A549 treated with CORT108297 at 1 μM for 4 hours (cell line): ENCODE measurements at places on chromosomes 13 and 19. TPM values are rescaled to one million over a fixed set of nuclear protein-coding genes. Genes with fewer than 3 reads are reported as not detected.

TUBB4A gene
- total RNA-seq = 4.6 to 6.8 TPM (median 6.4 TPM) in 5 replicates

GPR12 gene
- total RNA-seq = not detected in 5 replicates

SMIM24 gene
- 0.30 to 0.84 TPM (median 0.44 TPM) in 5 replicates for total RNA-seq

APLP1 gene
- 62.9 to 100 TPM (median 98.2 TPM) in 5 replicates for total RNA-seq

PEAK3 gene
- total RNA-seq = not detected in 5 replicates

TUBA3C gene
- not detected in 5 replicates for total RNA-seq

PSG11 gene
- not detected in 5 replicates for total RNA-seq

PGLYRP2 gene
- total RNA-seq = 0.05 TPM in 1 of 5 replicates, not detected in the others

COX7A1 gene
- not detected in 5 replicates for total RNA-seq

CEACAM7 gene
- total RNA-seq = 0.10 to 0.22 TPM (median 0.12 TPM) in 3 of 5 replicates, not detected in the others

SH3GL1 gene
- total RNA-seq = 44.8 to 63.5 TPM (median 59.7 TPM) in 5 replicates

SOX1 gene
- not detected in 5 replicates for total RNA-seq

TRPC4 gene
- total RNA-seq = 0.01 to 0.08 TPM (median 0.05 TPM) in 4 of 5 replicates, not detected in the other

ZNF57 gene
- total RNA-seq = 1.7 to 2.7 TPM (median 2.0 TPM) in 5 replicates

NLRP11 gene
- total RNA-seq = 0.05 to 0.08 TPM (median 0.06 TPM) in 4 of 5 replicates, not detected in the other

CYP2A6 gene
- total RNA-seq = 0.10 TPM in 1 of 5 replicates, not detected in the others

NTF4 gene
- 0.46 to 0.58 TPM (median 0.51 TPM) in 5 replicates for total RNA-seq

FXYD7 gene
- total RNA-seq = 0.12 to 0.42 TPM (median 0.23 TPM) in 4 of 5 replicates, not detected in the other

SIGLEC6 gene
- total RNA-seq = not detected in 5 replicates

ZNF324B gene
- total RNA-seq = 5.8 to 7.5 TPM (median 7.3 TPM) in 5 replicates

IL12RB1 gene
- total RNA-seq = not detected in 5 replicates

OR7D2 gene
- not detected in 5 replicates for total RNA-seq

KCNRG gene
- 0.29 to 0.78 TPM (median 0.52 TPM) in 5 replicates for total RNA-seq
